ENCODE measurements at places on chromosomes 11 and 22.

GRCh38 chr11:9533736-9534473, 39.6 kb upstream of the WEE1 start:
- no peak for DNase-seq

GRCh38 chr22:41913040-41913719, 1.7 kb downstream of the SHISA8 start:
- DNase-seq = no peak

DNA sequence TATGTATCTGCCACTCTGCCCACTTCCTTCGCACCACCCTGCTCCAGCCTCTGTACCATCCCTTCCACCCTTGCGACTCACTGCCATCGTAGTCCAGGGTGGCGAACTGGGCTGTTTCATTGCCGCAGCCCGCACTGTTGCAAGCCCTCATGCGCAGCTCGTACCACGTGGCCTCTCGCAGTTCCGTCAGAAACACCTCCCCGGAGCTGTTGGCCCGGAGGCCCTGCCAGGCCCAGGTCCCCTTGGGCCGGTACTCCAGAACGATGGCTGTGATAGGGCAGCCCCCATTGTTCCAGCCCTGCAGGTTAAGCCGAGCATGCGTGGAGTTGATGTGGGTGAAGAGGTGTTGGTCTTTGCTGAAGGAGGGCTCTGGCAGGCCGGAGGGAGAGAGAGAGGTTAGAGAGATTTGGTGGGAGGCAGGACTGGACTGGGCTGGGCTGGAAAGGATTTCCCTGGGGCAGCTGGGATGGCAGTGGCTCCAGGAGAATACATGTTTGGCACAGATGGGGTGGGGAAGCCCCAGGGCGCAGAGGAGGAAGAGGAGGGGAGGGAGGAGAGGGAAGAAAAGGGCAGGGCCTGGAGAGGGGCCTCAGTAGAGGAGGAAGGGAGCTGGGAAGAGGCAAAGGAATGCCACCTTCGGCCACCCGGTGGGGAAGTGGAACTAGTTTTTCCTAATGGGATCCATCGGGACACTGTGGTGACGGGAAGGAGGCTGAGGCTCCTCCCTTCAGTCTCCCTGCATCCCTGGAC, 109.6 kb downstream of the CEP164 start:
- no peak for DNase-seq

GRCh38 chr22:43777286-43777685, 34.8 kb downstream of the EFCAB6 start:
- DNase-seq = no peak

DNA sequence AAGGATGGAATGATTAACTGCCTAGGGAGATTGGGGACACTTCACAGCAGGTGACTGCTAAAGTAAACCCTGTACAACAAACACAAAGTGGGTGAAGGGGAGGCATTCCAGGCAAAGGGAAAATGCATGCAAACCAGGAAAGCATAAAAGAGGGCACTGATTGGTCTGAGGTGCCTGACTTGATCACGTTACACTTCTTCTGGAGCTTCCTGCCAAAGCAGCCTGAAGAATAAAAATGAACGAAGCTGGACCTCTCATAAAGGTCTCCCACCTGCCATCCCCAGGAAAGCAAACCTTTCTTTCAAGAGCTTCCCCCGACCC, 46.7 kb upstream of the SCUBE2 start:
- DNase-seq = peak; percentile 92

DNA sequence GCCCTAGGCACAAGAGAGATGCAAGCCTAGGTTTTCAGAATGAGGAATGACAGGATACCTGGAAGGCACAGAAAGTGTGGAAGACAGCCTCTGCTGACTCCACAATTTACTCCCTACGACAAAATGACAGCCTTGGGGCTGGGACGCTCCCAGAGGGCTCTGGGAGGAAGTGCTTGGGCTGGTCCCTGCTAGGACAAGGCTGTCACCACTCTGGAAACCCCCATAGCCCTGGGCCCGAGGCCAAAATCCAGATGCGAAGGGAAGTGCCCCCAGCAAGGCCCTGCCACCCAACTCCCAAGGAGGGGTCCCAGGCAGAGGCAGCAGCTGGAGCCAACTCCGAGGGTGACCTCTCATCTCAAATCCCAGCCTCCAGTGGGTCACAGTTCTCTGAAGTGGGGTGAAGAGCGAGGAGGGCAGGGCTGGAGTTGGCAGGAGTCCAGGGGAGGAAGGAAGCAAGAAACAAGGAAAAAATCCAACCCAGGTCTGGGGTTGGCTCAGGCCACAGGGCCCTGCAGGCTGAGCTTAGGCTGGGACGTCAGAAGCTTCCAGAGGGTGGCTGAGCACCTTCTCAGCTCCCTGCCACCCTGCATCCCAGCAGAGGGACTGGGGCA, 6.3 kb upstream of the CDC42EP2 start:
- no peak for DNase-seq

DNA sequence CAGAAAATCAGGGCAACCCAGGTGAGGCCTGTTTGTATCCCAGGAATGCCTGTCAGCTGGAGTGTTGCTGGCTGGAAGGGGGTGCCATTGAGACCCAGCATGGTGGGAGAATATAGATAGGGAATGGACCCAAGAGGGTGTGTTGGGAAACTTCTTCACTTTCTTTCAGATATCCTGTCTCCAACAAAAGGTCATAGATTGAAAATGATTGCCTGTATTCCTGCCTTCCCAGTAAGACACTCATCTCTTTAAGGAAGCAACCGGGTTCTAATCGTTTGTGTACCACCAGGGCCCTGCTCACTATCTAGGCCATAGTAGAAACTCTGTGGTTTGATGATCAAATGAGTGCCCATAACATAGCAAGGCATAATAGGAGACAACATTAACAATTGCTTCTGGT, at the start of gene OR51I1:
OR51I1 (minus strand) TSS at position 101 of the 400 bp plus-strand sequence; CDS start at position 101, 0 bp downstream.
- no peak for DNase-seq

GRCh38 chr11:46285173-46285572, 7.7 kb downstream of the CREB3L1 start:
- no peak for DNase-seq

DNA sequence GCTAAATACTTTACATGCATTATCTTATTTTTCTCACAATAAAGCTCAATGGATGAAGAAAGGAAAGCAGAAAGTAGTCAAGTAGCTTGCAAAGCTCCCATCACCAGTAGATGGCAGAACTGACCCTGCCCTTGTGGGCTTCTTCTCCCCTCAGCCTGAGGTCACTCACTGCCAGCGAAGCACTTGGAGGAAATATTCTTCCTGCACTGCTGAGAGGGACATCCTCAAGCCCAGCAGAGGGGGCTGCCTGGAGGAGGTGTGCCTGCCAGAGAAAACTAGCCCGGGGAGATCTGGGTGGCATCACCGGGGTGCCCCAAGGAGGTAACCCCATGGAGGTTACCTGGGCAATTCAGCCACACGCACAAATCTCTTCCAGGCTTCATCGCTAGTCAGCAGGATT, 6.6 kb downstream of the APOL4 start:
- DNase-seq = no peak

DNA sequence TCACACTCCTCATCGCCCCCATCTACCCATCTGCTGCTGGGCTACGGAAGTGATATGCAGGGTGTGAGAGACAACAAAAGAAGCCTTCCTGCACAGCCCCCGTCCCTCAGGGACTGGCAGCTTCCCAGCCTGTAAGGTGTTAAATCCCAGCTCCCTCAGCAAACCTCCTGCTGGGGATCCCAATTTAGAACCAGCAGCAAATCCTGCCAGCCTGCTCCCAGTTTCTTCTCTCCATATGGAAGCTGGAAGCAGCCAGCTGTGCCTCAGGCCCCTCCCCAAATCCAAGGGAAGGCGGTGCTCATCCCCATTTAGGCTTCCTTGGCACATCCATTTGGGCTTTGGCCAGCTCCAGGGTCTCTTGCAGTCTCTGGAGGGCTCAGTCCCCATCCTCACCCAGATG, 47.5 kb downstream of the PAMR1 start:
- DNase-seq = no peak

- DNase-seq = peak; percentile 57
Observed at GRCh38 chr11:74069146-74070046, 60.5 kb upstream of the UCP3 start.

GRCh38 chr11:72585762-72586311, 88.4 kb downstream of the PDE2A start:
- peak; percentile 61 for DNase-seq

GRCh38 chr11:122105044-122105758, 10.8 kb downstream of the BLID start:
- no peak for DNase-seq

DNA sequence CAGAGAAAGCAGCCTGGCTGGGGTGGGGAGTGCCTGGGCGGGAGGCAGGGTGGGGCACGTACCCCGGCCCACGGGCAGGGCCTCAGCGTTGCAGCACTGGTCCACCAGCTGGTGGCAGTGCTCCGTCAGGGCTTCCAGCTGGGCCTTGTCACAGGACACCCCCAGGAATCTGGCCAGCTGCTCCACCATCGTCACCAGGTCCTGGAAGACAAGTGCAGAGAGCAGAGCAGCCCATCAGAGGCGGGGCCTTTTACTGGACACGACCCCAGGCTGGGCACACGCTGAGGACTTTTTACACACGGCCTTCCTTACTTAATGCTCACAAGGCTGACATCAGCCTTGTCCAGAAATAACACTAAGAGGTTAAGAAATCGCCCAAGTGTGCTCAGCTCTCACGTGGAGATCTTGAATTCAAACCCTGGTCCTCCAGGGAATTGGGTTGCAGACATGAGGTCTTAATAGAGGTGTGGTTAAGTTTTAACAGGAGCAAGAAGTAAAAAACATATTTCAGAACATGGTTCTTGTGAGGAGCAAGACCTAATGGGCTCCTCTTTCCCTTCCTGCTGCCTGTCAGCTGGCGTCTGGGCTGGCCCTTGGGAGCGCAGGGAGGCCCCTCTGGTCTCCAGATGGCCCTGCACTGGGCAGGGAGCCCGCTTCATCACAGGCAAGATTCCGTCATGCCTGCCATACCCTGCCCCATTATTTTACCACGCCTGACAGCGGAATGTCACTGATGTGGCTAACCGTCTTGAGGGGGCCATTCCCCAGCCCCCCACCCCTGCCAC, 17.1 kb upstream of the EFCAB6 start:
- DNase-seq = no peak

- DNase-seq = no peak
Observed at GRCh38 chr22:19994851-19995610, 21.6 kb downstream of the ARVCF start.

GRCh38 chr11:29984544-29984943, 32.3 kb downstream of the KCNA4 start:
- DNase-seq = no peak

GRCh38 chr11:33160587-33160986, 693 bp downstream of the CSTF3 start:
- no peak for DNase-seq

- no peak for DNase-seq
Observed at GRCh38 chr11:41316751-41317150, 142.7 kb downstream of the LRRC4C start.

- no peak for DNase-seq
Observed at GRCh38 chr22:45502215-45503049, at the start of gene FBLN1. Gene FBLN1 (plus strand): TSS chr22:45502883. CDS start chr22:45502986, 103 bp downstream.
